Endothelial cell of umbilical vein (primary cell): ENCODE measurements at places on chromosomes 4 and X. TPM values are rescaled to one million over a fixed set of nuclear protein-coding genes. Genes with fewer than 3 reads are reported as not detected.
A peak's percentile ranks its signal among the peaks of the same experiment; 100 is the strongest.

- DNase-seq, result no peak
Measured at GRCh38 chr4:99221980-99222379, 2.9 kb upstream of the ADH6 start.

- peak; percentile 68 for DNase-seq
Measured at GRCh38 chrX:132092439-132093065, 35.3 kb downstream of the FRMD7 start.

Gene GAGE12H
- total RNA-seq, result not detected in 2 replicates

Gene PAGE4
- total RNA-seq, result not detected in 2 replicates

Gene CFAP99
- total RNA-seq, result 0.12 TPM in 1 of 2 replicates, not detected in the other

- no peak for DNase-seq
Measured at GRCh38 chr4:100977746-100978397, 369.5 kb downstream of the PPP3CA start.

Gene UGT2B10
- total RNA-seq, result not detected in 2 replicates

- no peak for DNase-seq
Measured at GRCh38 chrX:23235051-23235450, 99.6 kb upstream of the PTCHD1 start.
